Effector CD4-positive, alpha-beta T cell (primary cell): ENCODE measurements at places on chromosomes 6 and 20.
A peak's percentile ranks its signal among the peaks of the same experiment; 100 is the strongest.

DNA sequence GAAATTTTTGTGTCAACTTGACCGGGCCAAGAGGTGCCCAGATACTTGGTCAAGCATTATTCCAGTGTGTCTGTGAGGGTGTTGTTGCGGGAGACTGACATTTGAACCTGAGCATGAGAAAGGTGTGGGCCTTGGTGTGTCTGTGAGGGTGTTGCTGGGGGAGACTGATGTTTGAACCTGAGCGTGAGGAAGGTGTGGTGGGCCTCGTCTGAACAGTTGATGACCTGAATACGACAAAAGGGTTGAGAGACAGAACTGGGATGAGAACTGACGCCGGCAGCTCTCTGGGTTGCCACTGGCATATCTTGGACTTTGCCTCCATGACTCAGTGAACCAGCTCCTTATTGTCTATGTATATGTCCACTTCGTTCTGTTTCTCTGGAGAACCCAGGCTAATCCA, 240.5 kb downstream of the ERMARD start:
- DNase-seq, result no peak

DNA sequence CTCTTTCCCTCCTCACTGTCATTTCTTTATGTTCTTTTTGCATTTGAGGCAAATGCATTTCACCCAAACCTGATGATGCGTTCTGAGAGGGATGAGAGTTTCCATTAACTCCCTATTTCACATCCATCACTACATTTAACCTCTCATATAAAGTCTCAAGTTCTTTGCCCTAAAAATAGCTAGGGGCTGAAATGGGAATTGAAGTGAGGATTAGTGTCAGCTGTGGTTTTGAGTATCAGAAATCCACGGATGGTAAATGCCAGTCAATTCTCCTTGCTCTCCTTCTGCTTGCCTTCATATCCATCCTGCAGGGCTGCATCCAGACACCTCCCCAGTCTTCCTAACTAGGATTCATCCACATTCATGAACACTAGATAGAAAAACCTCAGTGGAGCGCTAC, 10.0 kb upstream of the DTNBP1 start:
- no peak for DNase-seq

GRCh38 chr6:138309695-138310094, 68.0 kb upstream of the SMIM28 start:
- DNase-seq, result no peak

DNA sequence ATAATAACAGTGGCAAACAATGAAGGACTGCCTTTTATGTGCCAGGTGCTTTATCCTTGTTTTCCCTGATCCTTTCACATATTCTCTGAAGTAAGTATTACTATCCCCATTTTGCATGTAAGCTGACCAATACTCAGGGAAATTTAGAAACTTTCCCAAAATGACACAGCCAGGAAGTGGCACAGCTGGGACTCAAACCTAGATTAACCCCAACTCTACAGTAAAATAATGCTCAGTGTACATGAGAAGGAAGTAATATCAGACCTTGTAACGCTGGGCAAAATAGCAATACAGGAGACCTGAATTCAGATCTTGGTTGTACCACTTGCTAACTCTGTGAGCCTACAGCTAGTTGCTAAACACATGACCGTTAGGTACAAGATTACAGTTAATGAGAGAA, 26.8 kb upstream of the NRSN1 start:
- no peak for DNase-seq

GRCh38 chr6:17240803-17241500, 40.2 kb upstream of the RBM24 start:
- no peak for DNase-seq

DNA sequence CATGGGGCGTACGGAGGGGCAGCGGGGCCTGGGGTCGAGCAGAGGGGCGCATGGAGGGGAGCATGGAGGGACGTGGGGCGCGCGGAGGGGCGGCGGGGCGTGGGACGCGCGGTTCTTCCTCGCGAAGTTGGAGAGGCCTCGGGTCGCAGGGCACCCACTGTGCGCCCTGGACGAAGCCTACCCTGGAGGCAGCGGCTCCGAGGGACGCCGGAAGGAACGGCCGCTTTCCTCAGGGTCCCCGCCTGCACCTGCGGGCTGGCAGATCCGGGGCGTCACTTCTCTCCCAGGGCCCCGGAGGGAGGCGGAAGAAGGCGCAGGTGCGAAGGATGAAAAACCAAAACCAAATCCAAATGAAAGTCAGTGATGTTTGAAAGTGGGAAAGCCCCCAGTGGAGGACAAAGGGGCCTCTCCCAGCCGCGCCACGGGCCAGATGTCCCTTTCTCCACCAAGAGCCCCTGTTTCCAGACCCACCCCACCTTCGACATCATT, 142.1 kb upstream of the PDE10A start:
- DNase-seq, result no peak

- DNase-seq, result no peak
Observed at GRCh38 chr20:63743210-63743970, 3.8 kb downstream of the SLC2A4RG start.

DNA sequence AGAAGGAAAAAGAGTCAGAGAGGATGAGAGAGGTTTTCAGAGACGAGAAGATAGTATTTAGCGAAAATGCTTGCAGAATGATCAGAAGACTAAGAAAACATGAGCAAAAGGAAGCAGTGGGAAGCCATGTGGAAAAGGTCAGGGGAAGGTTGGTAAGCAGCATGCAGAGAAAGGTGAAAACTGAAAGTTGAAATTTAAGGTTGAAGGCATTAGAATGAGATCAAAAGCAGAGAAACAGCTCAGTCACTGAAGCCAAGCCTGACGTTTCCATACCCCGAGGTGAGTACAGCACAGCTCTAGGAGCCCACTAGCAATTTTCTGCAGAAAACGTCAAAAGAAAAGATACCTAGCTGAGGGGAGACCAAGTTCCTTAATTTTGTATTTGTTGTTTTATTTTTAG, 19.1 kb upstream of the TFB1M start:
- DNase-seq, result no peak

- DNase-seq, result no peak
Observed at GRCh38 chr20:16714751-16715150, 15.1 kb upstream of the SNRPB2 start.

- no peak for DNase-seq
Observed at GRCh38 chr6:36019167-36019566, 5.3 kb downstream of the SLC26A8 start.

DNA sequence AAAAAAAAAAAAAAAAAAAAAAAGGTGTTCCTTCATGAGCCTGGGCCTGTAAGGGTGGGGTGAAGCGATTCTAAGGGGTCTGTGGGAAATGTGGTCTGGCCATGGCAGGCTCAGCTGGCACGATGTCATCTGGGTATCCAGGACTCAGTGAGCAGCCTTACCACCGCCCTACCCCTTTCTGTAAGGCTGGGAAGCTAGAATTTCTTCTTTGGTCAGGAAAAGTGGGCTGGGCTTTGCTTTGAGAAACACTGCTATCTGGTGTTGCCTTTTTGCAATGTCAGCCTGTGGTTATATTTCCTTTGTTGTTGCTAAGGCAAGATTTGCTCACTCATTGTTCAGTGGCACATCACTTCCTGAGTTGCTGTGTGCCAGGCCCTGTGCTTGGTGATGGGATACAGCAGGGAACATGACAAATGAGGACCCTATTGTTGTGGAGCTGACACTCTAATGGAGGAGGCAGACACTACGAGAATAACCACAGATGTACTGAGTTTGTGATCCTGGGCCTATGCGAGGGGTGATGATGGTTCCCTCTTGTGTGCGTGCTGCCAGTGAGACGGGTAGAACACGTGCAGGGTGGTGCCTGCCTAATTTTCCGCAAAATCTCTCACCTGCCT, 45.9 kb upstream of the ZNFX1 start:
- DNase-seq, result no peak

DNA sequence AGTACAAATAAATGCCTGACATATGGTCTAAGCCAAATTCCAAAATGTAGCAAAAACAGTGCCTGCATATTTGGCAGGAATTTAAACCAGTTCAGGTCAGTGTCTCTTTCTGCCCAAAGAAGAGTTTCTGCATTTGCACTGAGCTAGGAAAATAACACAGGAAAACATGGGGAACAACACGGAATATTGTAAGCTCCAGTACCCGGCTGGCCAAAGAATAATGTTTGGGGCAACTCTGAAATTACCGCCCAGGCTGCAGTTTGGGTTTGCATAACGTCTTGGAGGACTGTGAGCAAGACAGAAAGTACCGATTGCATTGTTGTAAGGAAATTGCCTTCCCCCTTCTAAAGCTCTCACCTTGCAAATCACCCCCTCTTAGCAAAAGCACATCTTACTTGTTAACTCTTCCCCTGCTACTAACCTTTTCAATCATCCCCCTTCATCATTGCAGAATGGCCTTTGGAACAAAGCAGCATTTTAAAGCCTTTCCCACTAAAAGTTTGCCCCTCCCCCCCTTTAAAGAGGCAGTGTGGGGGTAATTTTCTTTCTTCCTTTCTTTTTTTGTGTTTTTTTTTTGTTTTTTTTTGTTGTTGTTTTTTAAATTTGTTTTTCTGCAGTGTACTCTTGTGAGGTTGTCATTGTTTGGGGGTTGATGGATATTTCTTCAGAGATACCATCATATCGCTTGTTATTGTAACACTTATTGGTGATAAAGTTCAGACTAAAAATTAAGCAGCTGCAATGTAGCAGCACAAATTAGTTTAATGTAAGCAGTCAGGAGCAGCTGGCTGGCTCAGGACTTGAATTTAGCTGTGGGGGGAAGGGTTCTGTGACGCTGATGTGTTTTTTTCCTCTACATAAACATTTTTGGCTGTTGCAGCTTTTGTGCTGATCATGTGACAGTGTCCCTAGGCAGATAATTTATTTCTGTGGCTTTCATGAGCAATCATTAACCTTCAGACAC, 100.0 kb upstream of the CITED2 start:
- DNase-seq, result no peak

- no peak for DNase-seq
Observed at GRCh38 chr6:34941421-34941820, 52.4 kb downstream of the ANKS1A start.

DNA sequence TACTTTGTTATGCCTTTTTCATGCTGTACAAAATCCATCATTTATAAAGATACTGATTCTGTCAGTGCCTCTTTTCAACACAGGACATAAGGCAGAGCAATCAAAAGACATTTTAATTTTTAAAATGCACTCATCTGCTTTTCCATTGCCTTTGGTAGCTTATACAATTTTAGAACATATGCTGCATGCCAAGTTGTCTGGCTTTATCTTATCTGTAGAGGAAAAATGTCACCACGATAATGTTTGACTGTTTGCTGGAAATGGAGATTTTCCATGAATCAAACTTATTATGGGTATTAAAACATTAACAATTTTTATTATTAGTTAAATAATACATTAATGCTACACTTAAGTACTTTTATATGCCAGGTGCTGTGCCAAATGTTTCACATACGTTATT, 50.5 kb downstream of the NKAIN2 start:
- DNase-seq, result no peak

- no peak for DNase-seq
Observed at GRCh38 chr20:4546786-4547185, 174.9 kb upstream of the PRND start.

DNA sequence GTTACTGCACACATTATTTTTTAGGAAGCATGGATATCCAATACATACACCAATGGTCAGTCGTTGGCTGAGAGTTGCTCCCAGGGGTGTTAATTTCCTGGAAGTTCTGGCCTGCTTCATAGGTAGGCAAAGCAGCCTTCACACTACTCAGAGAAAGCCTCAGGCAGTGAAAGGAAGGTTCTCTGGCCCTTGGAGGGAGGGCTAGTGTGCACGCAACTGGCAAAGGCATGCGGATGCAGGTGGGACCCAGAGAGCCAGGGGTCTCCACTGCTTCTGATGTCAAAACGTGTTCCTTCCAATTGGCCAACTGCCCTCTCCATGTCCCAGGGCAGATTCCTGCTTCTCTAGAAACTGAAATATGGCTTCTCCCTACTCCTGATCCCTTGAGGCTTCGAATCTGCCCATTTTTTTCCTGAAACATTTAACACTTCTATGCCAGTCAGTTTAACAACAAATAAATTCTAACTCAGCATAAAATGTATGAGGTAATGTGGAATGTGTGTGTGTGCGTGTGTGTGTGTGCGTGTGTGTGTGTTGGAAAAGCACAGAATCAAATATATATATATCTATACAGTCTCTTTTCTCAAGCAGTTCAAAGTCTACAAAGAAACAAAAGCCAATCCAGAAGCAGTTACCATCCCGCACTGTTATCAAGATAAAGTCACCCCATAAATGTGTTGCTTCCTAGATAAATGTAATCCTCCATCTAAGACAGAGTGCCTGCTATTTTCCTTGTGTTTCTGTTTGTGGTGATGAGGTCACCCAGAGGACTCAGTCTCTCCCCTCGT, 94.0 kb upstream of the HIVEP1 start:
- DNase-seq, result no peak

DNA sequence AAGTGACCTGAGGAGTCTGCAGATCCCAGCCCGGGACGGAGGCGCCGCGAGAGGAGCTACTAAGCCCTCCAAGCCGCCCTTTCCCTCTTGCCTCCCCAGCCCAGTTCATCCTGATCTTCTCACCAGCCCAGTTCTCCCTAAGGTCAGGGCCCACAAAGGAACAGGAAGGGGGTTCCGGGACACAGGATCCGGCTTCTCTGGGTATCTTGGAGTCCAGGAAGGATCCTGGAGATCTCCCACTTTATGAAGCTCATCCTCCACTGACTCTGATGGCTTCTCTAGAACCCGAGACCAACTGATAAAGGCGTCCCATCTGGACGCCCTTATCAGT, 36.9 kb upstream of the HLA-C start:
- no peak for DNase-seq

- DNase-seq, result no peak
Observed at GRCh38 chr6:128882991-128883611, at the start of gene LAMA2. LAMA2 (plus strand) TSS chr6:128883138; CDS start chr6:128883246, 108 bp downstream.

DNA sequence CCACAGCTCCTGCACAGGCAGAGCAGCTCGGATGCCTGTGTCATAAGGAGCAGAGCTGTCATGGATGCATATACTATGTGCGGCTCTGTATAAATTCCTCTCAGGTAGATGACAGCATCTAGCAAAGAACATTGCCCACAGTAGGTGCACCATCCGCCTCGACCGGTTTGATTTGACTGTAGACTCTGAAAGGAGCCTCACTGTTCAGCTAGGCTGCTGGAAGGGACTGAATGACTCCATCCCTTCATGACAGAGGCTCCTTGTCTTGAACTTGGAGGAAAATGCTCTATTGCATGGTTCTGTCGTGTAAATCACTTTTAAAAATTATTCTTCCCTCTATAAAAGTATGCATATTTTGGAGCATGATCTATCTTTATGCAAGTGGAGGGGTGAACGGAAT, 128.8 kb upstream of the QKI start:
- DNase-seq, result no peak

- DNase-seq, result no peak
Observed at GRCh38 chr6:130970839-130971410, 92.1 kb downstream of the EPB41L2 start.

DNA sequence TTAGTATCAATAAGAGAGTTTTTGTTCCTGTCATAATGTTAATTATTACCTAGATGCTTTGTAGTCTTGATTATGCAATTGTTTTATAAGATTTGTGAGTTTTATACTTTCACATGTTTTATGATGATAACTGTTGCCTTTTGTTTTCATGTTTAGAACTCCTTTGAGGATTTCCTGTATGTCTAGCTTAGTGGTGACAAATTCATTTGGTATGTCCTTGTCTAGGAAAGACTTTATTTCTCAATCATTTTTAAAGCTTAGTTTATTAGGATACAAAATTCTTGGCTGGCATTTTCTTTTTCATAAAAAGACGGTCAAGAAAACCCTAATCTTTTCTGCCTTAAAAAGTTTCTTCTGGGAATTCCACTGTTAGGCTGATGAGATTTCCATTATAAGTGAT, 849.9 kb upstream of the EYS start:
- DNase-seq, result no peak

GRCh38 chr20:58236612-58237317, 8.3 kb upstream of the ANKRD60 start:
- peak; percentile 77 for DNase-seq
